Astrocyte of the cerebellum (primary cell): ENCODE measurements at places on chromosomes 13 and 19.

- no peak for DNase-seq
These were observed 5.7 kb upstream of the KCNC3 start for GRCh38 chr19:50334741-50335421.

GRCh38 chr13:42039457-42039945 is 8.9 kb upstream of the DGKH start:
- no peak for DNase-seq

- no peak for DNase-seq
These were observed 99.3 kb downstream of the DOCK9 start for GRCh38 chr13:98878486-98879126.

DNA sequence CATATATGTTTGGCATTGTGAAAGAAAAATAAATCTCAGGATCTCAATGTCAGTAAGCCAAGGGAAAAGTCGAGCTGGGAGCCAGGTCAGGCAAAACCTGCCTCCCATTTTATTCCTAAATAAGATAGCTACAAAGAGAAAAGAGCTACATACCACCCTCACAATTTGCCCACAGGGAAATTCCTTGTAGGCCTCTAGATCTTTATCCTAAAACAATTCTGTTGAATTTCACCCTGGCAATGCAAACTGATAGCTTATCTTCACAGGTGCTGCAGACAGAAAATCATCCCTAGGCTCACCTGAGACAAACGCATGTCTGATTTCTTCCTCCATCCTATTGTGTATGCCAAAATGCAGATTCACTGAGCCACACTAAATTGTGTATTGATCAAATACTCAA is 2587.1 kb downstream of the PCDH9 start:
- DNase-seq: no peak

DNA sequence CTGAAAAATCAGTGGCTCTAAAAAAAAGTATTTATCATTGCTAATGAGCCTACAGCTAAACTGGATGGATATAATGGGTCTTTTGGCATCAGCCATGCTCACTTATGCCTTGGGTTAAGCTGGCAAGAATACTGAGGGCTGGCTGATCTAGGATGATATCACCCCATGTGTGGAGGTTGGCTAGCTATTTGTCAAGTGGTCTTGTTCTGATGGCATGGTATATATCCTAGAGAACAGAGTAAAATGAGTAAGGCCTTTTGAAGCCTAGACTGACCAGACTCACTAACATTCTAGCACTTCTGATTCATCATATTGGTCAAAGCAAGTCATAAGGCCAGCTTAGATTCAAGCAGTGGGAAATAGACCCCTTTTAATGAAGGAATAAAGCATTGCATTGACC is 383.0 kb downstream of the SLITRK1 start:
- no peak for DNase-seq

DNA sequence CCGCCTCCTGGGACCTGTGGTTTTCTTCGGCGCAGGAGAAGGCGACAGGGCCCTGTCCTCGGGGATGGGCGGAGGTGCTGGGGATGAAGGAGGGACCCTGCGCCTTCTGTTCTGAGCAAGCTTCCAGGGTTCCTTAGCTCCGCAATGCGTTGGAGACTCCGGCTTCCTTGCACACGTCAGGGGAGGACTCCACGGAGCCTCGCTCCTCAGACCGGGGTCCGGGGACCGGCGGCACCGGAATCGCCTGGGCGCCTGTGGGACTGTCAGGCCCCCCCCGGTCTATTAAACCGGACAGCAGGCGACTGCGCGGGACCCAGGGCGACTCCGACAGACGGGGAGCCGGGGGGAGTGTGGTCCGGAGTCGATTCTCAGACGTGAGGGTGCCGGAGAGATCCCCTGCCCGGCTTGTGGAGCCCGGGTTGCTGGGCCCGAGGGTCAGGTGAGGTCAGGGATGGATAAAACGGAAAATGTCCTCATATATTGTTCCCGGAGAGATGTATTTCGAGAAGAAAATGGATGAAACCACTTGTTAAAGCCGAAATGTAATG is 227.4 kb downstream of the TEX29 start:
- DNase-seq: no peak

DNA sequence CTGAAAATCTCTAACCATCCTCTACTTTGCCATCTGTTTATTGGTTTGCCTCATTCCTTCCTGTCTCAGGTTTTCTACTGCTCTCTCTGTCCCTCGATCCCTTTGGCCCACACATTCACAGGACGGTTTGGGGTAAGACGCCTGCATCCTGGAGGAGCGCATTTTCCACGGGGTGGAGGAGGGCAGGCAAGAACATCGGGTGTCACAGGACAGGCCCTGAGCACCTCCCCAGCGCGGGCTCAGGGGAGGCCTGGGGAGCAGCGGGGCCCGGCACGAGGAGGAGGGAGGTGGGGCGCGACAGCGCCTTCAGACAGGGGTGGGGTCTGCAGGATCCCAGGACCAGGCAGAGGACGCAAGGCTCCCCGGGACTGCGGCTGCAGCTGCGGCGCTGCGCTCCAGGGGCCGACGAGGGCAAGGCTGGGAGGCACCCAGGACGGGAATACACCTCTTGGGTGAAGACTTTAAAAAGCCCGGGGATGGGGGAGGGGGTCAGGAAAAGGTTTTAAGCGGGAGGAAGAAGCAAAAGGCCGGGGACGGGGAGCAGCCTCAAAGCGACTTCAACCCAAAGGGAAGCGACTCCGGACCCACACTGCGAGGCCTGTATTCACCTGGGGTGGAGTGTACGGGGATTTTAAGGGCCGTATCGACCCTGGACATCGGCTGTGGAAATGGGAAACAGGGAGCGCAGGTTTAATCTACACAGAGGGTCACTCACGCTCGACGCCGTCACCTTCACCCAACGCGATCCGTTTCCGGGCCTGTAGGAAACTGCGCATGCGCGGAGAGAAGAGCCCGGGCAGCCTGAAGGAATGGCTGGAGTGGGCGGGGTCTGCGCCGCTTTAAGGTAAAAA is at the start of gene ZNF415:
ZNF415 (minus strand) TSS at position 770 of the 851 bp plus-strand sequence. CDS start 10,234 bp downstream, outside the sequence.
- DNase-seq: peak; percentile 2

DNA sequence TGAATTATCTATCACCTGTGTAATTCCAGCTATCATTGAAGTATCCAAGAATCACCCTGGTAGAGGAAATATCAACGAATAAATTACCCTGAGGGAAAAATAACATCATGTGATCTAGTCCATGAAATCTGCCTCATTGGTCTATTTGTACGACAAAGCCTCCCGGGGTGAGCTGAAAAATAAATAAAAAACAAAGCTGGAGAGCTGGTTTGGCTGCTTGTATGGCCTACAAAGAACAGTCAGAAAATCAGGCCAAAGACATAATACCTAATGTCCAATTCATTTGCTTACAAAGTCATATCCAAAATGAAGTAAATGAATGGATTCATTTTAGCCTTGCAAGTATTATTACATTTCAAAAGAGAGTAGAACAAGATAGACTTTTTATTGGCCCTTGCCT is 449.9 kb downstream of the KLF12 start:
- DNase-seq: no peak

- no peak for DNase-seq
These were observed 24.3 kb downstream of the LAIR2 start for GRCh38 chr19:54526972-54527371.
